Fibroblast of skin of right quadriceps (primary cell): ENCODE measurements at places on chromosomes 7 and 10.

DNA sequence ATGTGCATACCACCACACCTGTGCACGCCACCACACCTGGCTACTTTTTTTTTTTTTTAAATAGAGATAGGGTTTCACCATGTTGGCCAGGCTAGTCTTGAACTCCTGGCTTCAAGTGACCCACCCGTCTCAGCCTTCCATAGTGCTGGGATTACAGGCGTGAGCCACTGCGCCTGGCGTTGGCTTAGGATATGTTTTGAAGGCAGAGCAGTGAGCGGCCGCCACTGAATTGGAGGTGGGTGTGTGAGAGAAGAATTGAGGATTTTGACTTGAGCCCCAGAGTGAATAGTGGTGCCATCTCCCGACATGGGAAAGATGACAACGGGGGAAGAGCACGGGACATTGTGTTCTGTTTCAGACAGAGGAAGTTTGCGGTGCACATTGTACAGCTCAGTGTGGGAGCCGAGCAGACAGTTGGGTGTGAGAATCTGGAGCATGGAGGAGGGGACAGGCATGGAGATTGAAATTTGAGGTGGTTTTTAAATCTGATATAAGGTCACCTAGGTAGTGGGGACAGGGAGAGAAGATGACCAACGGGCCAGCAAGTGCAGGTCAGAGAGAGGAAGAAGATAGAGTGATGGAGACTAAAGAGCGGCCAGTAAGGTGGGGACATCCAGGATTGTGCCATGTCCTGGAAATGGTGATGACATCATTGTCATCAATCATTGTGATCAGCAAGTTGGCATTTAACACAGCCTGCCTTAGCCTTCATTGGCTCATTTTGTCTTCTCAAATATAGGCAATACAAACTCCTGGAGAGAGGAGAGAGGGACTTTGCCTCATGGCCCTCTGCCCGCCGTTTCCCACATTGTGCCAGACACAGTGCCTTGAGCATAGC, 35.8 kb downstream of the VWA2 start:
- no peak for DNase-seq

- no peak for DNase-seq
These were observed 32.2 kb downstream of the HACD1 start for GRCh38 chr10:17585016-17585415.

DNA sequence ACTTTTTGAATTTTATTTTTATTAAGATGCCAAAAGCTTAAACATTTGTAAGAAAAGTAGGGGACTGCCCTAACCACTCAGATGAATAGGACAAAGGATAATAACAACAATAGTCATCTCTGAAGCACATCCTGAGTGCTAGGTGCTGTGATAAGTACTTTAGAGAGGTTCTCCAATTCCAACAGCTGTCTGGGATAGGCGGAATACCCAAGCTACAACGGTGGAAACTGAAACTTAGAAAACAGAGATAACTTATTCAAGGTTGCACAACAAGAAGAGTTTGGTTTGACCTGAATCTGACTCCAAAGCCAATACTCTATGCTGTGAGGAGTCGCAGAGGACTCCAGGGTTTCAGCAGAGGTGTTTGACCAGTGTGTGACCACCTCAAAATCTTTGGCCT, 2.0 kb downstream of the RTKN2 start:
- DNase-seq, result no peak

- DNase-seq, result no peak
These were observed 752 bp upstream of the CAMK2G start for GRCh38 chr10:73875139-73875475.

- peak; percentile 75 for DNase-seq
These were observed 56.5 kb upstream of the PCGF5 start for GRCh38 chr10:91163869-91164474.

DNA sequence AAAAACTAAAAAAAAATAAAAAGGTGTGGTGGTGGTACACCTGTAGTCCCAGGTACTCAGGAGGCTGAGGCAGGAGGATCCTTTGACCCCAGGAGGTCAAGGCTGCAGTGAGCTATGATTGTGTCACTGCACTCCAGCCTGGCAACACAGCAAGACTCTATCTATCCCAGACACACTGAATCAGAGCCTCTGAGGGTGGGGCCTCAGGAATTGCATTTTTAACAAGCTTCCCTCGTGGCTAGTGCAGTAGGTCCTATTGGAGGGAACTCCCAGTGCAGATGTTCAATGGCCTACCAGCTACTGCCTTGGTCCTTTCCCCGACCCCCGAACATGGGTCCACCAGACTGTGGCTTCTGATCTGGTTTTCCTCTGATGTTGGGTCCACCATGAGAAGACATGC, 14.9 kb downstream of the STRA8 start:
- no peak for DNase-seq

DNA sequence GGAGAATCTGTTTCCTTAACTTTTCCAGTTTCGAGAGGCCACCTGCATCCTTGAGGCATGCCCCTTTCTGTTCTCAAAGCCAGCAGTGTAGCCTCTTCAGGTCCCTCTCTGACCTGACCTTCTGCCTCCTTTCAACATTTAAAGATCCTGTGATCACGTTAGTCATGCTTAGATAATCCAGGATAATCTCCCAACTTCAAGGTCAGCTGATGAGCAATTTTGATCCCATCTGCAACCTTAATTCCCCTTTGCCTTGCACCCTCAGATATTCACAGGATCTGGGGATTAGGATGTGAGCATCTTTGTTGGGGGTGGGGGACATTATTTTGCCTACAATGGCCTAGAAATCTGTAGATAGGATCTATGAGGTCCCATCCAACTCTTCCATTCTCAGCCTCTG, 8.0 kb downstream of the HKDC1 start:
- no peak for DNase-seq

GRCh38 chr10:28077889-28078288, 79.0 kb upstream of the ODAD2 start:
- DNase-seq, result peak; percentile 77

GRCh38 chr10:42690449-42691360, 52.3 kb upstream of the ZNF33B start:
- no peak for DNase-seq
